ENCODE measurements at places on chromosomes 4 and X.

- no peak for DNase-seq
Measured at GRCh38 chr4:108111781-108112180, 57.0 kb downstream of the LEF1 start.

DNA sequence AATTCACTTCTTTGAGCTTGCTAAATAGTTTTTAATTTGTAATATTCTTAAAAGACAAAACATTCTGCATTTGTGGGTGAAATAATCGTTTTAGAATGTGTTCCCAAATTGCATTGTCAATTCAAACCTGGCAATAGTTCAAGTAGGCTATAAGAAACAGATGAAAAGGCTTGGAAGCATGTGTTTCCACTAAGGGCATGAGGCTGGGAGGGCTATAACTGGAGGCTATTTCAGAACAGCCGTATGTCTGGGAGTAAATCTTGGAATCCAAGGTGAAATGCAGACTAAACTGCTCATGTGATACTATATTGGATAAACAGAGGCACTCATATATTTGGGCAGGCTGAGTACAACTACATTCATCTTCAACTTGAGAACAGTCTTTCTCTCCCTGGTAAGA is 117.4 kb upstream of the GRPR start:
- DNase-seq, result no peak

DNA sequence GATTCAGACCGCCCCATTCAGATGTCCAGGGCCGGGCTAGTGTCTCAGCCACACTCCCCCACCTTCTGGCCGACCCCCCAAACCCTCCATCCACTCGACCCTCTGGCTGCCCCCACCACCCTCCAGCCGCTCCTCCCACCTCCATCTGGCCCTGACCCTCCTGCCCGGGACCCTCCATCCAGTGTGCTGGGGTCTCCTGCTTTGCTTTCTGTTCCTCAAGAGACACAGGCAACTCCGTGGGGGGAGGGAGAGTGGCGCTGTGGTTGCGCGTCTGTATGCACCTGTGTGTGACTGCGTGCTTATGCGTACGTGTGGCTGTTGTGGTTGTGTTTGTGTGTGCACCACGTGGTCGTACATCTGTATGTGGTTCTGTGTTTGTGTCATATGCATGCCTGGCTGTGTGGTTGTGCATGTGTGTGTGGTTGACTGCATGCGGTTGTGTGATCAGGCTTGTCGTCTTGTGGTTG is 33.3 kb downstream of the CPLX1 start:
- DNase-seq, result no peak

DNA sequence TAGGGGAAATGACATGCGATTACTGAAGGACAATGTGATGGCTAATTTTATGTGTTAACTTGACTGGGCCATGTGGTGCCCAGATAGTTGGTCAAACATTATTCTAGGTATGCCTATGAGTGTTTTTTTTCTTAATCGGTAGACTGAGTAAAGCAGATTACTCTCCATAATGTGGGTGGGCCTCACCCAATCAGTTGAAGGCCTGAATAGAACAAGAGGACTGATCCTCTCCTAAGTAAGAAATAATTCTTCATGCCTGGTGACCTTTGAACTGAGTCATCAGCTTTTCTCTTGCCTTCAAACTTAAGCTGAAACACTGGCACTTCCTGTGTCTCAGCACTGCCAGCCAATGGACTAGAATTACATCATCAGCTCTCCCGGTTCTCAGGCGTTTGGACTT is 164.0 kb upstream of the FGF13 start:
- DNase-seq, result no peak

DNA sequence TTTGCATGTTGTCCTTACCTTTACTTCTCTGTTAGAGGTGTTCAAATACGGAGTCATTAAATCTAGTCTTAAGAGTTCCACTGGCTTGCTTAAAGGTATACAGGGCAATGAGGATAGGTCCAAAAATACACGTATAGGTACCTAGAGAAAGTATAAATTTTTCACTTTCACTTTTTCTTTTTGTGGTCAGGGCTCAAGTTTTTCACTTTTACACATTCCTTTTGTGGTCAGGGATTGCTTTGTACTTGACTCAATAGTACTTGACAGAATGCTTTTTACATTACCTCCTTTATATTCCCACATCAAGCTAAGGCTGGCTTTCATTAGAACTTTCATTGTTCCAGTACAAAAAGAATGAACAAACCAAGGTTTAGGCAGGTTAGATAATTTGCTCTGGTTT is 21.7 kb downstream of the TMEM184C start:
- DNase-seq, result no peak
